CD4-positive, alpha-beta memory T cell (primary cell): ENCODE measurements at places on chromosomes 5 and 9.

- no peak for DNase-seq
Observed at GRCh38 chr9:76292658-76293057, 101.6 kb downstream of the RFK start.

DNA sequence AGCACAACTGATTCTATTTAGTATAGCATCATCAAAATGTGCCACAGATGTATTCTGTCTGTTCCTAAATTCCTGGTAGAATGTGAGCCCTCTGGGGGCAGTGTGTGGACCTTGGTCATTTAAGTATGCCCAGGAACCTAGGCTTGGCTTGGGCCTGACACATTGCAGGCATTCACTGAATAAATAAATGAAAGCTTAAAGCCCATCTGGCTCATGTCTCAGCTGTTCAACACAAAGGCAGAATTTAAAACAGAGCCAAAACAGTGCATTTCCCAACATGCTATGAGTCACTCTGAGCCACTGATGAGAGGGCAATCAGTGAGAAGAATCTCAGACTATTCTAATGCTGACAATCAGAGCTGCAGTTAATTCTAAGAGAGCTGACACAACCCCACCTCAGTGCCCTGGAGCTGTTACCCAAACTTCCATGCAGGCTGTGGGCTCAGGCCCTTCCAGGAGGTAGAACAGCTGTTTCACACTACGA is 8.1 kb downstream of the FAM193B start:
- no peak for DNase-seq

GRCh38 chr5:77709993-77710685 is 66.0 kb downstream of the TBCA start:
- DNase-seq = no peak

GRCh38 chr5:112532654-112533360 is 113.7 kb upstream of the EPB41L4A start:
- no peak for DNase-seq

GRCh38 chr9:94553029-94553938 is 1.6 kb upstream of the PCAT7 start:
- no peak for DNase-seq

DNA sequence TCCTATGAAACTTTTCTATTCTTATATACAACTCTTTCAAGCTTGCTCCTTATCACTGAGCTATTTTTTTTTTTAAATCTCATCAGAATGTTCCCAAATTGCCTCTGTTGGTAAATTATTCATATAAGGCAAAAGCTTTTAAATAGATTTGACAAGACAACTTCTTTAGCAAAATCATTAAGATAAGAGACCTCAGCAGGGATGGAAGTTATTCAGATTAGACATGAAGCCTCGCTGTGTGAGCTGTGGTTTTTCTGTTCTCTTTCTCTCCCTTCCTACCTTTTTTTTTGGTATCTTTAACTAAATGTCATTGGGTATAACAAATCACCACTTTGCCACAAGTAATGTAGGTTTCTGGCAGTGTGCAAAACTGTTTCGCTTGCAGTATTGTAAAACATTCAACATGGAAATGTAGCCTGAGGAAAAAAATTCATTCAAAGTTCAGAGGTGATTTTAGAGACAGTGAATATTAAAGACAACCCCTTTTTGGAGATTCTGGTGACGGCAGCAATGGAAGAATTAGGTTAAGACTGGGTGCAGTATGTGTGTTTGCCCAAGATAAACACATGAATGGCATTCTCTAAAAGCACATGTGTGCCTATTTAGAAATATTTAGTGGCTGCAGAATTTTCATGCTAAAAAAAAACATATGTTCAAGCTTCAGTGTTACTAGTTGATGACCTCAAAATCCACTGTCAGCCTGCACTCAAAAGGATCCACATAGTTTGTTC is 467.1 kb downstream of the ZNF608 start:
- DNase-seq = no peak
